ENCODE measurements at places on chromosomes 2 and 18.
A peak's percentile ranks its signal among the peaks of the same experiment; 100 is the strongest.

- no peak for DNase-seq
Observed at GRCh38 chr2:233039846-233040530, 7.5 kb downstream of the NEU2 start.

GRCh38 chr2:31384351-31384750, 30.2 kb downstream of the XDH start:
- no peak for DNase-seq

GRCh38 chr2:70301344-70302194, at the start of gene FAM136A:
Gene FAM136A, minus strand, starts transcription at chr2:70302067. Its CDS starts 56 bp downstream, at chr2:70302011.
- peak; percentile 79 for DNase-seq

DNA sequence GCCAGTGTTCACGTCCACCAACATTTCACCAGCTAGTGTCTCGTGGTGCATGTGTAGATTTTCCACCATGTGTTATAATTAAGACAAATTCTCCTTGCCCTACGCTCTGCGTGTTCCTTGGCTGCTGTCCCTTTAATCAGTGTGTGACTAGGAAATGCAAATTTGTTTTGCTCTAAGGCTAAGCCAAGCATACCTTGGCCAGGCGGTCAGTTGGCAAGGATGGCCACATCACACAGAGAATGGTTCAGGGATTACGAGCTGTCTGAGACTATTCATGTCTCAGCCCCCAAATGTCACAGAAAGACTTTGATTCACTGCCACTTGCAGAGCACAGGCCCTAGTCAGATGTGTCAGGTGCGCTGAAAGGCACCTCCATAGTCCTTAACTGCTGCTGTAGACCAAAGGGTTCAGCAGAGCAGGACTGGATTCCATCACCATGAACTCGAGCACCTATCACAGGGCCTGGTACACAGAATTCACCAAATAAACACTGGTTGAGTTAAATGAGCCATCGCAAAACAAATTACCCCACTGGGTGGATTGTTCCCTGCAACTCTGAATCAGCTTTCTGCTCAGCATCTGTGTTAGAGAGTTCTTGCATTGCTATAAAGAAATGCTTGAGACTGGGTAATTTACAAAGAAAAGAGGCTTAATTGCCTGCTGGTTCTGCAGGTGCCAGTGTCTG, 128.4 kb downstream of the CABLES1 start:
- no peak for DNase-seq

GRCh38 chr18:61336766-61337165, 3.5 kb downstream of the CDH20 start:
- no peak for DNase-seq

- no peak for DNase-seq
Observed at GRCh38 chr2:236194786-236195185, 26.6 kb upstream of the GBX2 start.

GRCh38 chr2:180184506-180184905, 177.4 kb upstream of the CWC22 start:
- DNase-seq: no peak

DNA sequence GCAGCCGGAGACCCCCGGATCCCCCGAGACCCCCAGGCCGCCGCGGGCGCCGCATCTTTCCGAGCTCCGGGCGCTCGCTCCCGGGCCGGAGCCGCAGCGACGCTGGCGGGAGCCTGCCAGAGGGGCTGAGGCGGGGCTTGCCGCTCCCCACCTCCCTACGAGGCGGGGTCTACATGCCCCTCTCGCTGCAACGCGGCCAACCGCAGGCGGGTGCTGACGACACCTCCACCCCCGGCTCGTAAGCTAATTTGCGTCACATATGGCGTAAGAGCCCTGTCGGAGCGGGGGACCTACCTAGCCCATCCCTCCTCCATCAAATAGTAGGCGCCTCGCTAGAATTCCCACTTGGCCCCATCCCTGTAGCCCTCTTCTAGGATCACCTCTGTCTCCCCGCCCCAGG, at the start of gene PTPRN:
Gene PTPRN (minus strand): TSS at position 124 of the 400 bp plus-strand sequence. CDS start 69 bp downstream, at position 55.
- DNase-seq: no peak

GRCh38 chr2:134405611-134406081, 151.8 kb downstream of the MGAT5 start:
- no peak for DNase-seq

DNA sequence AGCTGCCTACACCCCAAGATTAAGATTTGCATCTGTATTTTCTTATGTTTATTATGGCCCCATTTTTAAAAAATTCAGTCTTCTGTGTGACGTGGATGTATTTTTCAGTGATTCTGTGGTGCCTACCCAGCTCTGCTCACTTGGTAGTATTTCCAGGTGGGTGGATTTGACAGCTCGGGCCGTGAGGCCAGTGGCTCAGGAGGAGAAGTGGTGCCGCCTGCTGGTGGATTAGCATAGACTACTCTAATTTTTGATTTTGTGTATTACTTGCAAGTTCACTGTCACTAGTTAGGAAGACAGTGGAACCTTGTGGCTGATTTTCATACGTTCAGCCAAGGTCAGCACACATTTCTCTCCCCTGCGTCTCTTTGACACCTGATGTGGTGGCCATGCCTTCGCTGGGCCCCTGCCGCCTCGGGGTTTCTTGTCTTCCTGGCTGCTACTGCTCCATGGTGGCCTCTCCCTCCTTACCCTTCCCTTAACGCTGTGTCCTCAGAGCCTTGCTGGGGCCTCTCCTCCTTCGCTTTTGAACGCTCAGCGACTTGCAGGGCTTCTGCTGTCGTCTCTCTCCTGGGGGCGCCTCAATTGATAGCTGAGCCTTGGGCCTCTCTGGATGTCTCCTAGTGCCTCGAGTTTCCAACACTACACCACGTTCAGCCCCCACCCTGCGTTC, 89.4 kb downstream of the DGKD start:
- peak; percentile 77 for DNase-seq

GRCh38 chr2:217523286-217523685, 479.5 kb downstream of the TNS1 start:
- no peak for DNase-seq

DNA sequence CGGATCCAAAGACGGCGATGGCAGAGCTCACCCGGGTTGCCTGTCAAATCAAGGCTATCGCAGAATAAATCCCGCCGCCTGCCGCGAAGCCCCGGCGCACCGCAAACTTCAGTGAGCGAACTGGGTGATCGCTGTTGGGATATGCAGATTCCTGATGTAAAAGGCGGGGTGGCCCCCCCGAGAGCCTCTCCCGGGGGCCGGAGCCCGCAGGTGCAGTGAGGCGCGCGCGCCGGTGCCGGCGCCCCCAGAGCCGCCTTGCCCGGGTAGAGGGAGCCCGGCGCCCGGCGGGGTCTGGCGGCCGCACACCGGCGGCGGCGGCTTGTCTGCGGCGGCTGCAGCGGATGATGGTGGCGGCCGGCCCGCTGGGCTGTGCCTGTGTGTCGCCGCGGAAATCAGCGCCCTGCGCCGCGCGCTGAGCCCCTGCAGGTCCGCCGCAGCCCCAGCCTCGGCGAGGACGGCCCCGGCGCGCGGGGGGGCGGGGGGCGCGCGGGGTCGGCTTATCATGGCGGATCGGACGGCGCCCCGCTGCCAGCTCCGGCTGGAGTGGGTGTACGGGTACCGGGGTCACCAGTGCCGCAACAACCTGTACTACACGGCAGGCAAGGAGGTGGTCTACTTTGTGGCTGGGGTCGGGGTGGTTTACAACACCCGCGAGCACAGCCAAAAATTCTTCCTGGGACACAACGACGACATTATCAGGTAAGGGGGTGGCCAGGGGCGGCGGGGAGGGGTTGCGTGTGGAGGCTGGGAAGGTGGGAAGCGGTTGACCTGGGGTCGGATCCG, 1.3 kb downstream of the EML6 start:
- DNase-seq: no peak

GRCh38 chr2:159147690-159148089, 138.8 kb downstream of the WDSUB1 start:
- no peak for DNase-seq

GRCh38 chr2:199148076-199148845, 309.5 kb downstream of the SATB2 start:
- no peak for DNase-seq

- no peak for DNase-seq
Observed at GRCh38 chr2:38066421-38067115, 9.4 kb downstream of the CYP1B1 start.

DNA sequence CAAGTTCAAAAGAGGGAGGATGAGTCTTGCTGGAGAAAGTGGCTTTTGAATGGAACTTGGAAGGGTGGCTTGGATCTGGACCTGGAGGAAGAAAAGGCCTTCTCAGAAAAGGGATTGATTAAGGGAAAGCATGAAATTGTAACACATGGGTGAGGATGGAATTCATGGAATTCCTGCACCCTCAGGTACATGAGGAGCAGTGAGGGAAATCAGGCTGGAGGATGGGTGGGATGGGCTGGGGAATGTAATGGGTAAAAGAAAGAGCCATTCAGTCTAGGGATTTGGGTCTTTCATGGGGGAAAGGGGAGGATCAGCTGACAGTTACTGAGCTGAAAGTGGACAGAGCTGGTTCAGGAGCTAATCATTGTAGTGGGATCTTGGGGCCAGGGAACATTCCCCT, 51.2 kb upstream of the HAAO start:
- DNase-seq: no peak

GRCh38 chr18:23355206-23355605, 97.9 kb upstream of the RIOK3 start:
- DNase-seq: no peak

DNA sequence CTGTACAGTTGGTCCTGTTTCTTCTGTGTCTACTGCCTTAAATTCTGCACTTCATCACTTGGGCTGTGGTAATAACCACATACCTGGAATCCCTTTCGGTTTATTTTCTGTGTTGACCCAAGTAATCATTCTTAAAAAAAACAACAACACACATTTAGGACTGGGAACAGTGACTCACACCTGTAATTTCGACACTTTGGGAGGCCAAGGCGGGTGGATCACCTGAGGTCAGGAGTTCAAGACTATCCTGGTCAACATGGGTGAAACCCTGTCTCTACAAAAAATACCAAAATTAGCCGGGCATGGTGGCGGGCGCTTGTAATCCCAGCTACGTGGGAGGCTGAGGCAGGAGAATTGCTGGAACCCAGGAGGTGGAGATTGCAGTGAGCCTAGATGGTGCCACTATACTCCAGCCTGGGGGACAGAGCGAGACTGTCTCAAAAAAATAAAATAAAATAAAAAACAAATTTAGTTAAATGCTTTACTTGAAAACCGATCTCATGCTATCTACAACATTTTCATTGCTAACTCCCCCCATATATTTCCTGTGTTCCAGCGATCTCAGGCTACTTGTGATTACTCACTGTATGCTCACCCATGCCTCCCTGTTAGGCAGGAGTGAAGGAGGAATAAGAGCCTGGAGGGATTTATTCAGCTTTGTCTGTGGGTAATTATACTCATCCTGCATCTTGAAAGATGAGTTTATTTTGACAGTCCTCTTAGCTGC, 18.2 kb downstream of the ACSL3 start:
- no peak for DNase-seq

Measured in stimulated activated CD8-positive, alpha-beta memory T cell treated with anti-CD3 and anti-CD28 coated beads, Interleukin-2, amount 100 ng/mL, for 1 hour (primary cell).